ENCODE measurements at places on chromosomes 16 and 17.

DNA sequence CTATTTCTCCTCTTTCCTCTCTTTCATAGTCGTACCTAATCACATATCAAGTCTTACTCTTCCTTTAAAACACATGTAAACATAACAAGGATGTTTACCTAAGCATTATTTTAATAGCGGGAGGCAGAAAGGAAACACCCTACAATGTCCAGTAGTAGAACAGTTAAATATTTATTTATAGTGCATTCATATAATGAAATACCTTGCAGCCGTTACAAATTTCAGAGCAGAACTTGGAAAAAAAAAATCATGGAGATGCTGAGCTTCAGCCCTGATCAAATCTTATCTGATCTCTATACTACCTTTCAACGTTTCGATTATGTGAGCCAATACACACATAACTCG, 39.6 kb downstream of the GRB2 start:
- DNase-seq, result no peak

GRCh38 chr16:87006789-87007745, 310.1 kb downstream of the C16orf95 start:
- no peak for DNase-seq

DNA sequence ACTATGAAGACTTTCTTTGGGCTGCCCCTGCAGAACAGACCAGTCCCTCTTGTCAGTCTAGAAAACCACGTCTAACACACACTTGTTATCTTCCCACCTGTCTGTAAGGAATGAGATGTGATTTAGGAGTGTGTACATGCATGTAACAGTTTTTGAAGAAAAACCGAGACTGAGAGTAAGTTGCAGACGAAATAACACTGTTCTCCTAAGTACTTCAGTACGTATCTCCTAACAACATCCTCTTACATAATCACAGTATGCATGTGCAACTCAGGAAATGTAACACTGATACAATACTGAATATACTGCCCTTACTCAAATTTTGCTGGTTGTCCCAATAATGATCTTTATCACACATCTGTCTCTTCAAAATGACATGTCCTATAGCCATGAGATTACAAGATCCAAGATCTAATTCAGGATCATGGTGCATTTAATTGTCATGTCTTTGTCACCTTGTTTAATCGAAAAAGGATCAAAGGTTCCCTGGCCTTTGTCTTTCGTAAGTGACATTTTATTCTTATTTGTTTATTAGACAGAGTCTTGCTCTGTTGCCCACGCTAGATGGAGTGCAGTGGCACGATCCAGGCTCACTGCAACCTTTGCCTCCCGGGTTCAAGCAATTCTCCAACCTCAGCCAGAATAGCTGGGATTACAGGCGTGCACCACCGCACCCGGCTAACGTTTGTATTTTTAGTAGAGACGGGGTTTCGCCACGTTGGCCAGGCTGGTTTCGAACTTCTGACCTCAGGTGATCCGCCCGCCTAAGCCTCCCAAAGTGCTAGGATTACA, 25.6 kb downstream of the CREBBP start:
- DNase-seq, result no peak

DNA sequence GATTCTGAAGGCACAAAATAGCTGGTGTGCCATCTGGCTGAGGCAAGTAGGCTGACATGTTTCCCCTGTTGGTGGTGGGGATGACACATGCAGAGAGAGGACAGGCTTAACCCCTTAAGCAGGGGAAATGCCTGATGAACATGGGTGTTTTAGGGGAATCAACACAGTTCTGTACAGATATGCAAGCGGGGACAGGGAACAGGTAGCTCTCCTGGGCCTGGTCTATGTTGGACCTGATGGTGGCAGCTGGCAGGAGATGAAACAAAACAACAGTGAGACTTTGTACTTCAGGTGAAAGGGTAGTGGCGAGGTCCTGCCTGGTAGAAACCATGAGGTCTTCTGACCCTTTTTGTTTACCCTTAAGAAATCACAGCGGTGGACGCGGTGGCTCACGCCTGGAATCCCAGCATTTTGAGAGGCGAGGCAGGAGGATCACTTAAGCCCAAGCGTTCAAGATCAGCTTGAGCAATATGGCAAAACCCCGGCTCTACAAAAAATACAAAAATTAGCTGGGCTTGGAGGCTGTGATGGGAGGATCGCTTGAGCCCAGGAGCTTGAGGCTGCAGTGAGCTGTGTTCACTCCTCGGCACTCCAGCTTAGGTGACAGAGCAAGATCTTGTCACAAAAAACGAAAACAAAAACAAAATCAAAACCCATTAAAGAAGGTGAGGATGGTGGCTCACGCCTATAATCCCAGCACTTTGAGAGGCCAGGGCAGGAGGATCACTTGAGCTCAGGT, 10.5 kb downstream of the OR1F1 start:
- DNase-seq, result no peak

GRCh38 chr17:75694536-75694935, 26.7 kb upstream of the ITGB4 start:
- no peak for DNase-seq

DNA sequence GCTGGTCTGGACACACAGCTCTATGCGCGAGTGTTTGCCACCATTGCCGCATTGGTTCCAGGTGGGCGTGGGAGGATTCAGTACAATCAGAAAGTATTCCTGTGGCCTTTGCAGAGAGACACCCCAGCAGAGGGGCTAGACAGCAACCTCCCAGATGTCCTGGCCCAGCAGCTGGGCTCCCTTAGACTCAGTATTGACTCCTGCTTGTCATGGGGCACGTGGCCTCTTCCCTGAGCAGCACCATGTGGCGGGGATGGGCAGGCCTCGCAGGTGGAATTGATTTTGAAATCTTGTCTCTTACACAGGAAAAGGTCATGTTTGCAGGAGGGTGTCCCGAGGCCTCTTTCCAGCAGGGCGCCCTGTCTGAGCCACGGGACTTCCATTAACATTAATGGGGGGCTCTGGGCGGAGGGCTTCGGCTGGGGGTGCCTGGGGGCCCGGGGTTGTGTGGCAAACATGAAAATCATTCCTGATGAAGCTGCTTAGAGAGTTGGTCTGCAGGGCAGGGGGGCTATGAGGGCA, 96.4 kb downstream of the C16orf78 start:
- no peak for DNase-seq

DNA sequence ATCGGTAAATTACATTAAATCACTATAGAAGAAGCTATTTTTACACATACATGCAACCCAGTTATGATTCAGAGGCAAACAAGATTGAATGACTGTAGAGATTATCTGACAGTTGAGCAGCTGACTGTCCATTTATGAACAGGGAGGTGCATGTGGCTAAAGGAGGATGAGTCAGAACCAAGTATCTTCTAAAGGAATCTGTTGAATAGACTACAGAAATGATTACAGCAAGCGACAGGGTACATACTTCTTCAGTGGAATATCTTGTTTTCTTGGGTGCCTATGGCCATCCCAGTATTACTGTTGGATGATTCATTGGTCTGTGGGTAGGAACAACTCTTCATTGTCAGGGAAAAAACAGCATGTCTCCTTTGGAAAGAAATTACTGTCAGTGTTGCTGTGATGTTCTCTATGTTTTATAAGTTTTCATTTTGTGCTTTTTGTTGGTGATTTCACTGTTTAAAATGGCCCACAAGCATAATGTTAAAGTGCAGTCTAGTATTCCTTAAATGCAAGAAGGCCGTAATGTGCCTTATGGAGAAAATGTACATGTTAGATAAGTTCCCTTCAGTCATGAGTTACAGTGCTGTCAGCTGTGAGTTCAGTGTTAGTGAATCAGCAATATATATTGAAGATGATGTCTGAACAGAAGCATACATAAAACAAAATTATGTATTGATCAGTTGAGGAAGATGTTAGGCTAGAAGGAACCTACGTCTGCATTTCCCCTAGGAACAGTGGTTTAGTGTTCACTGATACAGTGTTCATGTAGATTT, 27.0 kb downstream of the CBFB start:
- DNase-seq, result no peak

GRCh38 chr16:23334457-23334853, 32.4 kb downstream of the SCNN1B start:
- no peak for DNase-seq

DNA sequence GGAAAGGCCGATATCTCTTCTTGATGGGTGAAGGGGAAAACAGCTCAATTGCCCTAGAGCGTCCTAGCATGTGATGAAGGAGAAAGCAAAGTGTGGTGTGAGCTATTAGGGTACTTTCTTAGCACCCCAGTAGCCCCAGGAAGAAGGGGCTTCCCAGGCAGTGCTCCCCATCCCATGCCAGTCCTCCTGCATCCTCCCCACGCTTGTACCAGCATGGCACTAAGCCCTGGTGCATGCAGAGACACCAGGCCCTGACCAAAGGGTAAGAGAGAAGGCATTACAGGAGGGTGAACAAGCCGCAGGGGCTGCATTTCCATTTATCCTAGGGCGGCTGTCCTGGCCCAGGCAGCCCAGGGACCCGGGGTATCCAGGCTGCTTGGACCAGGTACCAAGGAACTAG, 3.1 kb downstream of the CYB561 start:
- DNase-seq, result no peak

- no peak for DNase-seq
These were observed 92.9 kb downstream of the YPEL2 start for GRCh38 chr17:59424331-59424730.

- no peak for DNase-seq
These were observed 670.5 kb upstream of the SALL1 start for GRCh38 chr16:51821527-51821926.
